ENCODE measurements at places on chromosomes 7 and 10.

DNA sequence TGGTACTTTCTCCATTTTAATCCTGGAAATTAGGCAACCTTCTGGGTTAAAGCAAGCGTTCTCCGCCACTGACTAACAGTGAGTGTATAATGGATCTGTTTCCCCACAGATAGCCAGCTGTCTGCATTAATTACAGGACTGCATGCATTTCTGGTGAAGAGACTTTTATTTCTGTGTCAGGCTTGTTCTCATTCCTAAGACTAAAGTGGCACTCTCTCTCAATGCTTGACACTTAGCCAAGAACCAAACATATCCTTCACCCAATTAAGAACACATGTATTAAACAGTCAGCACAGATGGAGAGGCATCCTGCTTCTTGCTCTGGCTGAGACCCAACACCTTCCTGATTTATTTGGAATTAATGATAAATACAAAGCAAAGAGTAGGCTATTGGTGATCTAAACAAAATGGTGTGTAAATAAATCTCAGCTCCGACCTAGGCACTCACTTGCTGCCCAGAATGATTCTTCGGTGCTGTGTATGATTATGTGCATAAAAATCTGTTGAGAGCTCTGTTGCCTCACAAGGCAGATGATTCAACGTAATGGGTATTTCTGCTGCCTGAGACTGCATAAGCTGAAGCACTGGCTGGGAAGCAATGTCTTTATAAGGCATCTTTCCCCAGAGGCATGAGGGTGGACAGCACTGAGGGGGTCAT lies 16.8 kb downstream of the CALU start:
- no peak for DNase-seq

DNA sequence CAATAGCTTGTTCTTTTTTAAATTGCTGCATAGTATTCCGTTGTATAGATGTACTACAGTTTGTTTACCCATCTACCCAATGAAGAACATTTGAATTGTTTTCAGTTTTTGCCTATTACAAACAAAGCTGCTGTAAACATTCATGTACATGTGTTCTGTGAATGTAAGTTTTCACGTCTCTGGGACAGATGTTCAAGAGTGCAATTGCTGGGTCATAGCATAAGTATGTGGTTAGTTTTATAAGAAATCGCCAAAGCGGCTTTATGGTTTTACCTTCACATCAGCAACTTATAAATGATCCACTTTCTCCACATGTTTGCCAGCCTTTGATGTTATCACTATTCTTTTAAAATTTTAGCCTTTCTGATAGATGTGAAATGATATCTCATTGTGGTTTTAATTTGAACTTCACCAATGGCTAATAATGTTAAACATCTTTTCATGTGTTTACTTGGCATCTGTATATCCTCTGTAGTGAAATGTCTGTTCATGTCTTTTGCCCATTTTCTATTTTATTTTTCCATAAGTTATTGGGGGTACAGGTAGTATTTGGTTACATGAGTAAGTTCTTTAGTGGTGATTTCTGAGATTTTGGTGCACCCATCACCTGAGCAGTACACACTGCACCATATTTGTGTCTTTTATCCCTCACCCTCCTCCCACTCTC lies 73.5 kb downstream of the TBXAS1 start:
- no peak for DNase-seq

- DNase-seq, result no peak
Observed at GRCh38 chr10:88092265-88092664, 228.8 kb downstream of the PTEN start.

DNA sequence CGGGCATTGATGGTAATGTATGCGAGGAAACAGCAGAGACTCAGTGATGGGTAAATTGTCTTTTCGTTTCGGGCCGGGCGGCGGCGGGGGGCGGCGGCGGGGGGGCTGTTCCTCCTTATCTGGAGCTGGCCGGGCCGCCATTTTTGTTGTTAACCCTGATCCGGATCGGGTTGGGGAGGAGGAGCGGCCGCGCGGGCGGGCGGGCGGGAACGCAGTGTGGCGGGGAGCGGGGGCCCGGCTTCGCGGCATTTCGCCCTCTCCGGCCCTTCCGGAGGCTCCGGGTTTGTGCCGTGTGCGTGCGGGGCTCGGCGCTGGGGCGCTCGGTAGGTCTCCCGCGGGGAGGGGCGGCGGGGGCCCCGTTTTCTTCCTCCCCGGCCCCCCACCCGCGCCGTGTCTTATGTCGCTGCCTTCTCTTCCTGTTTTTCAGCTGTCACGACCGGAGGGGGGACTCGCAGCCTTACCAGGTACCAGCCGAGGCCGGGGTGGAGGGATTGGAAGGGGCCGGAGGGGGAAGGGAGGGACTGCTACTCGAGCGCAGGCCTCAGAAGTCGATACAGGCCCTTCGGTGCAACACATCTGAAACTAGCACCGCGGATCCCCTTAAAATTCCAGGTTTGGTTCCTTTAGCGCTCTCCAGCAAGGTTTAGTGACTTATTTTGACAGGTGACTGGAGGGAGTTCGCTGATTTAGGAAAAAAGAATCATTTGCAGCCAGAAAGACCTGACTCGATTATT lies 820 bp downstream of the WAC start:
- DNase-seq, result no peak

DNA sequence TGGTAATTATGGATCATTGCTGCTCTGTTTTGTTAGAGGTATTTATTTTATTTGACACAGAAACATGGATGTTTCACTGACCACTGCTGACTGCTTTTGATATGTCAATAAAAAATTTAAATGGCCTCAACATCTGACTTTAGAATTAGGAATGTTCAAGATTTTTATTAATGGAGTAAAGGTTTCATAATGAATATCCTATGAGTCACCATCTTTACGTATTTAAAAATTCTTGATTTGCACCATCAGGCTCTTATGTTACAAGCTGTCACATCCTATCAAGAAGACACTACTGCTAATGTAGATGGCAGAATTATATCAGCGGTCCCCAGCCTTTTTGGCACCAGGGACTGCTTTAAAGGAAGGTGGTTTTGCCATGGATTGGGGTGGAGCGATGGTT lies 578.7 kb upstream of the NRP1 start:
- DNase-seq, result no peak

DNA sequence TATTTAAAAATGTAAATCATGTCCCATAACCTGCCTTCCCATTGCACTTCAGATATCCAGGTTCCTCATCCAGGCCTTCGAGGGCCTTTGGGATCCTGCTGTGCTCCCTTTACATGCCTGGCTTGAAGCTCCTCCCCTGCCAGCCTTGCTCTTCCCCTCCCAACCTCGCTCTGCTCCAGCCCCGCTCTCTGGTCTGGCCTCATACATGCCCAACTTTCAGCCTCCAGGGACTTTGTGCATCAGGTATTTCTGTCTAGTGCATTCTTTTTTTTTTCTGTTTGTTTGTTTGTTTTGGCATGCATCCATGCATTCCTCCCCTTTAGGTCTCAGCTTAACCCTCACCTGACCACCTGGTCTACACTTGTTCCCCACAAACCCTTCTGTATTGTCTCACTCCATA lies 160.3 kb downstream of the SNX10 start:
- DNase-seq, result no peak

GRCh38 chr7:85595750-85596178 lies 408.9 kb upstream of the SEMA3D start:
- no peak for DNase-seq

DNA sequence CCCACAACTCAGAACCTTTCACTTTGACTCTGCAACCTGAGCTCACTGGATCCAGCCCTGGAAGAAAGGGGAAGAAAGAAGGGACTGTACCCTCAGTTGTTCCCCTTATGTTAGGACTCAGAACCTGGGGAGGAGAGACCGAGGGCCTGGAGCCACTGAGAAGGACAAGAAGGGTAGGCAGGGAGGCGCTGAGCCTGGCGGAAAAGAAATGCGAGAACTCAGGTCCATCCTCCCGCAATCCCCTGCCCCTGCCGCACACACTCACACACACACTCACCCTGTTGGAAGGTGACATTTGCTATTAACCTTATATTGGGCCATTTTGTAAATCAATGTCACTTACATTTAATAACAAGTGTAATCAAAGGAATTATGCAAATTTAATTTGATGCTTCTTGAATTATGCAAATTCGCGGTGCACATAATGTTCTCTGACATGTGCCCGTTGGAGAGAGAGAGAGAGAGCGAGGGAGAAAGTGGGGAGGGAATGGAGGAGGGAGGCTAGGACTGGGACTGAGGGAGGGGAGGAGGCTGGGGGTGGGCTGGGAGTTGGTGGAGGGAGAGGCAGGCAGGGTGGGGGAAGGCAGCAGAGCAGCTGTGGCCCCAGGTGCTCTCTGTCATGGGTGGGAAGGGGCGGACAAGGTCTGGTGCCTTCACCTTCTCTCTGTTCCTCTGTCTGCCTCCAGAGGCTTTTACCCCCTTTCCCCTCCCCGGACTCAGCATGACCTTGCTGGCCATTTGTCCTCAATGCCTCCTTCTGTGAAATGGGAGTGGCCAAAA lies 99.6 kb upstream of the PAX2 start:
- no peak for DNase-seq

- DNase-seq, result no peak
Observed at GRCh38 chr7:114269714-114270113, 144.9 kb upstream of the FOXP2 start.
